Panc1 (cell line): ENCODE measurements at places on chromosomes 5 and 9.

DNA sequence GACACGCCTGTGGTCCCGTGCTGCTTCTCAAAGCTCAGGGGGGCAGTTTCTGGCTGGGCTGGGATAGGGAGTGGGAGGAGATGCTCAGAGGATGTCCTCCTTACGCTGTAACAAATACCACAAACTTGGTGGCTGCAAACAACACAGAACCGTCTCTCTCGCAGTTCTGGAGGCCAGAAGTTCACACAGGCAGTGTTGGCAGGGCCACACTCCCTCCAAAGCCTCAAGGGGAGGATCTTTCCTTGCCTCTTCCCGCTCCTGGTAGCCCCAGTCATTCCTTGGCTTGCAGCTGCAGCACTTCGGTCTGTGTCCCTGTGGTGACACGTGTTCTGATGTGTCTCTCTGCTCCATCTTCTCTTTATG is 10.4 kb upstream of the ORM1 start:
- no peak for DNase-seq

- DNase-seq, result no peak
Observed at GRCh38 chr9:73146111-73146815, 5.4 kb upstream of the ANXA1 start.

DNA sequence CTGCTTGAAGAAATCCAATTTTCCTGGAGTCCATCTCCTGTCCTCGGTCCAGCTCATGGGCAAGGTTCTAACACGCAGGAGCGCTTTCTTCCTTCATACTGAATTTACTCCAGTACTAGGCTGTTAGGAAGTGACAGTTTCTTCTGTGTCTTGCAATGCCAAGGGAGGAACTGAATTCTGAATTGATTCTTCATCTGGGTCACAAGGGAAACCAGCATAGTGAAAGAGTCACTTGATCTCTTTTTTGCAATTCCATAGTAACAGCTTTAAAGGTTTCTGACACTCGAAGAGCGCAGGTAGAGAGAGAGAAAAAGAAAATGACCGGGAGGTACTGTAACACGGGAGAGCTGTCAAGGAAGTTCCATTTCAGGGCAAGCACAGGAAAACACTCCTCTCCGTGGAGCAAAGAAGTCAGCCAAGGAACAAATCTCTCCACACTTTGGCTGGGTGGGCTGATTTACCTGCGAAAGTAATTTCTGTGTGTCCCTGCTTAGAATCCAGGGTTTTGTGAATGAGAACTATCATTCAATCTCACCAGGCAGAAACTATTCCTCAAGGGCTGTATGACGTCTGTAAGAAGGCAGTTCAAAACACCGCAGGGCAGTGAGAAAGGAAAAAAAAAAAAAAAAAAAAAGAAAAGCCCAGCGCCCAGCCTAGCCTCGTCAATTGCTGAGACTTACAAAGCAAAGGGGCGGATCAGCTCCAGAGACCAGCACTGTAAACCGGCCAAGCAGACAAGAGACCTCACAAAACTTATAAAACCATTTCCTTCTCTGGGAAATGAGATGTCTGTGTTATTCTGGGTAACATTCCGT is 617.8 kb downstream of the PDE4D start:
- DNase-seq, result no peak

DNA sequence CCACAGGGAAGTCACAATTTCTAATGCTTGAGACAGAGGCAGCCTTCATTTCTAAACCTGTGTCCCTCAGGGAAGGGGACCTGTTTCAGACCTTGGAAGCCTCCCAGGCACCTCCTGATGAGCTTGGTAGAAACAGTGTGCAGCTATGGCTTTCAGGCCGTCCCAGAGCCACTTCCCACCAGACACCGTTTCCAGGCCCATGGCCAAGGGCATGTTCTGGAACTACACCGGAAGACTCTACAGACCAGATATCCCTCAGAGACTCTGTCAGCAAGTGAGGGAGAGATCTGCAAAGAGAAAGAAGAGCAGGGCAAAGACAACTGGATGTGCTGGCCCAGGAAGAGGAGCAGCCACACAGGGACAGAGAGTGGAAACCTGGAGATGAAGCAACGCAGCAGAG is 82.2 kb upstream of the HSPA9 start:
- DNase-seq, result no peak
